GM12865 (cell line): ENCODE measurements at places on chromosomes 5 and 9.
A peak's percentile ranks its signal among the peaks of the same experiment; 100 is the strongest.

GRCh38 chr9:109574061-109574882 is 76.2 kb upstream of the PTPN3 start:
- peak; percentile 53 for DNase-seq

- DNase-seq: no peak
These were observed 444.6 kb downstream of the PTPRD start for GRCh38 chr9:10168241-10168640.

GRCh38 chr5:67033880-67034651 is 162.5 kb downstream of the CD180 start:
- DNase-seq: no peak

- no peak for DNase-seq
These were observed 3.1 kb upstream of the B4GALT7 start for GRCh38 chr5:177596775-177597238.

- DNase-seq: peak; percentile 65
These were observed 12.8 kb downstream of the BTNL9 start for GRCh38 chr5:181052672-181053487.

DNA sequence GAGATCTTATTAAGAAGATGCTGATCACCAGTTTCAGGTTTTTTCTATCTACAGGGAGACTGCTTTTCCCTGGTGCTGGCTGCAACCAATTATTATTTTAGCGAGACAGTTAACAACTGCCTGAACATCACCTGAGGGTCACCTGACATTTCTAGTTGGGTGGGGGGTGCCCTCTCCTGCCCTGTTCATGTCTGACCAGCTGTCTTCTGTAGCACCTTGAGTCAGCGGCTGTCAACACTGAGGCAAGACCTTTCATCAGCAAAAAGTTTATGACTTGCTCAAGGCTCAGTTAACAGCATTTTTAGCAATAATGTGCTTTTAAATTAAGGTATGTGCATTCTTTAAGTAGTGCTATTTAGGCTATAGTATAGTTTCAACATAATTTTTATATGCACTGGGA is 58.0 kb downstream of the ADCY2 start:
- DNase-seq: no peak

DNA sequence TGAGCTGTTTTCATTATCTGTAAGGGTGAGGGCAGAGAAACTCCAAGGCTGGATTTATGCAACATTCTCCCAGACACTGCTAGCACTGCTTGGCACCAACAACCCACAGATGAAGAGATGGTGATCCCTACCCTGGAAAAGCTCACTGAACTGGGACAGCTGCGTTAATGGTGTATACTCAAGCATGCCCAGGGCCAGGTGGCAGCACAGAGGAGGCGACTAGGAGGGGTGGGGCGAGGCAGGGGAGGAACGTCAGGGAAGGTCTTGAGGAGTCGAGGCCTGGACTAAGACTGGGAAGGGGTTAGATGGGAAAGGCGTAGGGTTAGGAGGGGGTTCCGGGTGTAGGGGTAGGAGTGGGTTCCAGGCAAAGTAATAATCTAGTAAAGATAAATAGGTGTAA is 73.1 kb upstream of the TBC1D9B start:
- DNase-seq: no peak
